A375 (cell line): ENCODE measurements at places on chromosomes 7 and 10. TPM values are rescaled to one million over a fixed set of nuclear protein-coding genes. Genes with fewer than 3 reads are reported as not detected.

SPDYE16 gene
- 0.08 TPM in 1 of 2 replicates, not detected in the other for total RNA-seq

PPP1R17 gene
- not detected in 2 replicates for total RNA-seq

PSD gene
- total RNA-seq, result 0.11 and 1.0 TPM in 2 replicates

PILRA gene
- 0.24 and 0.45 TPM in 2 replicates for total RNA-seq

TFEC gene
- total RNA-seq, result 0.34 and 0.40 TPM in 2 replicates

CHAT gene
- not detected in 2 replicates for total RNA-seq

PKD2L1 gene
- not detected in 2 replicates for total RNA-seq

CLRN3 gene
- not detected in 2 replicates for total RNA-seq

HELLS gene
- total RNA-seq, result 135 and 139 TPM in 2 replicates

PI4K2A gene
- 21.3 and 22.8 TPM in 2 replicates for total RNA-seq

STEAP4 gene
- total RNA-seq, result not detected in 2 replicates

PSMC2 gene
- total RNA-seq, result 164 and 189 TPM in 2 replicates

POLD2 gene
- total RNA-seq, result 161 and 173 TPM in 2 replicates

PHYHIPL gene
- total RNA-seq, result not detected in 2 replicates

FAM180A gene
- not detected in 2 replicates for total RNA-seq

FEZF1 gene
- total RNA-seq, result 0.04 and 0.08 TPM in 2 replicates
